ENCODE measurements at places on chromosomes 7 and 10.

DNA sequence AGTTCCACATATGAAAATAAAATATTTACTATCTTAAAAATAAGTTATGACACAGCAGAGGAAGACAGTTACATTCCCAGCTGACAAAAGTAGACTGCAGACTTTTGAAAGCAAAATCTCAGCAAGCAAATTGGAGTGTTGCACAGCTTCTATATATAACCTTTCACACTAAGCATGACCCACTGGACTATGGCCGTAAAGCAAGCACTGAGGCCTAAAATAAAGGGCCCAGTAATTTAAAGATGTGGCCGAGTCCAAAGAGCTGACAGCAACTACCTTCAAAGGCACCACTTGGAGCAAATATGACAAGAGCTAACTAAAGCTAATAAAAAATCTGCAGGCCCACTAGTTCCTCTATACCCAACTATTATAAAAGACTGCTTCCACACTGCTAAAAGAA is 6.5 kb downstream of the GDI2 start:
- no peak for DNase-seq

- DNase-seq: no peak
Observed at GRCh38 chr10:90920986-90921666, at the start of gene ANKRD1. ANKRD1 (minus strand) TSS chr10:90921087; CDS start chr10:90921027, 60 bp downstream.

- DNase-seq: no peak
Observed at GRCh38 chr10:62861507-62861906, 45.3 kb upstream of the EGR2 start.

- DNase-seq: no peak
Observed at GRCh38 chr7:28041508-28042314, 138.9 kb downstream of the JAZF1 start.

DNA sequence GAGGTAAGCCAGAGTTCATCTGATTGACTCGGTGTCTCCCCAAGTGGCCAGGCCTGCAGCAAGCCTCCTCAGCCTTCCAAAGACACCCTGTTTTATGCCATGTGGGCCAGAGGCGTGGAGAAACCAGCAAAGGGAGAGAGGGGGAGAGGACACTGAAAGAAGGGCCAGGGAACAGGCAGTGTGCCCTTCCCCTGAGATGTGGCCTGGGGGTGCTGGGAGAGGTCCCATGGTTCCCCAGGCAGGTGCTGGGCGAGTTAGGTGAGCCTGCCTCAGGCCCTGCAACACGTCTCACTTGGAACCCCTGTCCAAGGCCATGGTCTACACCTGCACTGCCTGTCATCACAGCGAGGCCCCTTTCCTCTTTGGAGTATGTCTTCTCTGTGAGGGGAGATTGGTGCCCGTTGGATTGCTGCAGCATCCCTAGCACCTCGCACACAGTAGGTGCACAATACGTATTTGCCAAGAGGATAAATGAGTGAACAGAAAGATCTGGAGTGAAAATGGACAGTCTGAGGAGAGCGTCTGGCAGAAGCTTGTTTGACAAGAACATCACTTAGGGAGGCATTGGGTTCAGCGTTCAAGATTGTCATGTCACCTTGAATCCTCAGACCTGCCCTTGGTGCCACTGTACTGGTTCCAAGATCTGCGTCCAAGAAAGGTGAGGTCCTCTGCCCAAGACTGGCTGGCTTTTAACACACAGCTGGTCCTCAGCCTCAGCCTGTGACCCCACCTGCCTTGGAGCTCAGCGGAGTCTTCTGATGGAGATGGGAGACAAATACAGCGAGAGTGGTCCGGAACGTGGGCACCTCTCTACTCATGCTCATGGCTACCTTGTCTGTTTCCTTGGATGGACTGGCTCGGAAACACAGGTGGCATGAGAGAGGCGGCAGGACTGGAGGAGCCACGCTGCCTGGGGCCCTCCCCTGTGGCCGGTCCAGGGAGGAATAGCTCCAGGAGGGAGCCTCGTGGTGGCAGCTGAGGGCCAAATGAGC is 39.8 kb upstream of the NUB1 start:
- DNase-seq: no peak

- no peak for DNase-seq
Observed at GRCh38 chr10:63375859-63376258, 89.9 kb downstream of the JMJD1C start.

- DNase-seq: no peak
Observed at GRCh38 chr7:95662987-95663386, 66.7 kb upstream of the PDK4 start.

DNA sequence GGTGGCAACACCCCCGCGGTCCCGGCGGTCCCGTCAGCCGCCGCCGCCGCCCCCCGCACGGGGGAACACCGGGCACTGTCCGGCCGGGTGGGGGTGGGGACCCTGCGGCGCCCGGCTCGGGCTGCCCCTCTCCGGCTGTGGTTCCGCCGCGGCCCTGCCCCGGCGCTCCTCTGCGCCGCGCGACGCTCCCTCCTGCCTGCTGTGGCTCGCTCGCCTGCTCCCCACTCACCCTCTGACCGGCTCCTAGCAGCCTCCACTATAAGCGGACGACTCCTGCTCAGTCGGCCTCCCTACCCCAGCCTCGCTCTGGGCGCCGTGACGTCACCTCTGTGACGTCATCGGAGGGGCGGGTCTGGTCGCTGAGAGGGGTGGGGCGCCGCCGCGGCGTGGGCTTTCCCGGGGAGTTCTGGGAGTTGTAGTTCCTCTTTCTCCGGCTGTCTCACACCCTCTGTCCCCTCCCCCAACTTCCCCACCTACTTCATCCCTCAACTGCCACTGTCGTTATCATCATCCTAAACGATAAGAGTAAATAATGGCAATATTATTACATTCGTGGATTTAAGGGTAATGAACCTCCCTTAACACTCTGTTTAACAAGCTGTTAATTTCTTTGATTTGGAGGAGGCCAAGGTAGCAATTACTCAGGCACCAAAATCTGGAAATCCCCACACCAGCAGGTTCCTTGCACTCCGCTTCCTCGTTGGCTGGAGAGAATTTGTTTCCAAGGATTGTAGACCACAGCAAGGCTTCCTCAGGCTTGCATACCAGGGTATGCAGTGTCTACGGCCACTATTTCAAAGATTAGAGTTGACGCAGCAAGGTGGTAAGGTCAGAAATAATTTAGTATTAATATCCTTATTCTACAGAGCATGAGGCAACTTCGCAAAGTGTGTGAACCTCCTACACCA is at the start of gene UBE2H:
TSS of gene UBE2H (minus strand) at position 308 of the 908 bp plus-strand sequence. CDS start 405 bp downstream, outside the sequence.
- peak; percentile 73 for DNase-seq

DNA sequence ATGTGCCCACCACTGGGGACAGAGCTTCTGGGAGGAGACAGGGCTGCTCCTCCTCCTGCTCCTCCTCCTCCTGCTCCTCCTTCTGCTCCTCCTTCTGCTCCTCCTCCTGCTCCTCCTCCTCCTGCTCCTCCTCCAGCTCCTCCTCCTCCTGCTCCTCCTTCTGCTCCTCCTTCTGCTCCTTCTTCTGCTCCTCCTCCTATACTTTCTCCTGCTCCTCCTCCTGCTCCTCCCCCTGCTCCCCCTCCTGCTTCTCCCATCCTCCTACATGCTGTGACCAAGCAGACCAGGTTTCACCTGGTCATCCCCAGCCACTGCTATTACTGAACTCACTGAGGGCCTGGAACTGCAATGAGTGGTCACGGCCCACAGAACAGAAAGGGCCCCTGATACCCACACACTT is 154.0 kb upstream of the PPP2R2D start:
- no peak for DNase-seq

GRCh38 chr10:63481815-63482421 is 16.1 kb upstream of the JMJD1C start:
- DNase-seq: no peak

DNA sequence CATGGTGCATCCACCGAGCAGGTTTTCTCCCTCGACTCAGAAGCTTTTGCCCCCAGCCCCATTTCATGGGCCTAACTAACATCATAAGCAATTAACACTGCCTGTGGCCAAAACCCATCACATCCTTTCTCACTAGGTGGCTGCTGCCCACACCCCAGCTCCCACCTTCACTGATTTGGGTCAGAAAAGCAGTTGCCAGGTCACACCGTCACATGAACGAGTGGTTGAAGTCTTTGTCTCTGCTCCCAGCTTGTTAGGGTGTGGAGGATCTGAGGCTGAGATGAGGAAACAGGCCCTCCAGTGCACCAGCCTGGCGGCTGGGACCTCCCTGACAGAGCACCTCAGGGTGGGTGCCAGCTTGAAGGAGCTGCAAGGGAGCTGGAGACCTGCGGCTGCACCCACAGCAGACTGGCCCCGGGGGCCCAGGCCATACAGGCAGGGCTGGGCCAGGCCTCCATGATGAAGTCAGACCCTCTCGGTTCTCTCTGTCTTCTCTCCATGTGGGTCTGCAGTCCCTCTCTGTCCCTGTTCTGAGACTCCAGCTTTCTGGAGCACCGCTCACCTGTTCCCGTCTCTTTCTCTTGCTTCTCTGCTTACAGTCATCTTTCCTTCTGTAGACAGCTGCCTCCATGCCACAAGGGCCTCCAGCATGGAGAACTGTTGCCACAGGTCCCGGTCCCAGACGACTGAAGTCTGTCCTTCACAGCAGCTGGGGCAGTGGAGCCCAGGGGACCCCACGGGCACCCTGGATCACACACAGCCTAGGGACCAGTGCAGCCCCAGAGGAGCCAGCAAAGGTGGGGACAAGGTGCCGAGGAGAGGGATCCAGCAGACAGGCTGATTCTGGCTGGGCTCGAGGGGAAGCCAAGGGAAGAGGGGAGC is 13.8 kb upstream of the INPP5A start:
- DNase-seq: no peak

DNA sequence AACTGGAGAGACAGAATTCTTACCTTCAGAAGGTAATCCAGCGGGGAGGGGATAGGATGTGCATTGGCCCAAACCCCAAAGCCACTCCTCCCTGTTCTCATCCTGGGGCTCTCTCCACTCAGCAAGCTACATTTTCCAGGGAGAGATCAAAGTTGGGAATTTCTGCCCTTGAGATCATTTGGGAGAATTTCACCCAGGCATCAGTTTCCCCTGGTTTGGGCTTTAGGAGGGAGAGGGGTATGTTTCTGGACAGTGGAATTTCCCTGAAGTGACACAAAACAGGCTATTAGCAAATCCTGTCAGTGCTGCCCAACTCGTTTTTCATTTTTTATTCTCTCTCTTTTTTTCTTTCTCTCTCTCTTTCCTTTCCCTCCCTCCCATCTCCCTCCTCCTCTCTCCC is 35.7 kb downstream of the CYP17A1 start:
- no peak for DNase-seq

DNA sequence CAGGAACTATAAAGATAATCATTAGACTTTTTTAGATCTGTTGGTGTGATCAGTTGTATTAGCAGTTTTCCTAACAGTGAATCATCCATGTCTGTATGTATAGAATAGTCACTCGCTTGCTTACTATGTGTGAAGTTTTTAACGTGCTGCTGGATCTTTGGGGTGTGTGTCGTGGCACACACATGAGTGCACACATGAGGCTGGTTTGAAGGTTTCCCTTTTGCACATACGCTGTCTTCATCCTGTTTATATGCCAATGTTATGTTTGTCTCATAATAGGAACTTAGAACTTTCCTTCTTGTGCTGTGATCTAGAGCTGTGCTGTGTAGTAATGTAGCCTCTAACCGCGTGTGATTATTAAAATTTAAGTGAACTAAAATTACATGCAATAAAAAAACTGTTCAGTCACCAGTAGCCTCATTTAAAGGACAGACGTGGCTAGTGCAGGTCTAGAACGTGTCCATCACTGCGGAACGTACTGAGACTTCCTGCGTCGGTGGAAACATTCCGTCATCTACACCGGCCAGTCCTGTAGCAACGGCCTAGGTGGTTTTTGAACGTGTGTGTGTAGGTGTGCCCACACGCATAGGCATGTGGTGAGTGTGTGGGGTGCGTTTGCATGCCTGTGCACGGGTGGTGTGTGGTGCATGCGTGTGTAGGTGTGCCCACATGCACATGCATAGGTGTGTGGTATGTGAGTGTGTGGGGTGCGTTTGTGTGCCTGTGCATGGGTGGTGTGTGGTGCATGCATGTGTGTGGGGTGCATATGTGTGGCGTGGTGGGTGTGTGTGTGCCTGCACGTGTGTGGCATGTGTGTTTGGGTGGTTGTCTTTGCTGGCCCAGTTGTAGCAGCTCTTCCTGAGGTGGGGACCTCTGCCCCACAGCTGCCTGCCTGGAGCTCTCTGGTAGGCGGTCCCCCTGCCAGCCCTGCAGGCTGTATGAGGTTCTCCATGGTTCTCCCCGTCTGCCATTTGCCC is 56.6 kb downstream of the INPP5A start:
- DNase-seq: no peak

DNA sequence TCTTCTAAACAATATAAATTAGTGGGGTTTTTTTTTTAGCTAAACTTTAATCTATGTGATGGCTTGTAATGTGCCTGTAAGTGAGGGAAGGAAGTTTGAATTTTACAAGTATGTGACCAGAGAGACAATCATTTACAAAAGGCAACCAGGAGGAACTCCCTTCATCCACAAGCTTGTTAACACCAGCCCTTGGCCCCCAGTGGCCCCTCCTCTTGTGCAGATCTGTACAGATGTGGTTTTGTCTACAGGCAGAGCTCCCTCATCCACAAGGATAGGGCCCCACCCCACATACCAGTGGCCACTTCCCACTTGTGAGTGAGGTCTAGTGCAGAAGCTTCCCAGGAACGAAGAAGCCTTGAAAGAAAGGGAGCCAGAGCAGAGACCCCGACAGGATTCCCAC is 234.1 kb upstream of the KMT2E start:
- no peak for DNase-seq

DNA sequence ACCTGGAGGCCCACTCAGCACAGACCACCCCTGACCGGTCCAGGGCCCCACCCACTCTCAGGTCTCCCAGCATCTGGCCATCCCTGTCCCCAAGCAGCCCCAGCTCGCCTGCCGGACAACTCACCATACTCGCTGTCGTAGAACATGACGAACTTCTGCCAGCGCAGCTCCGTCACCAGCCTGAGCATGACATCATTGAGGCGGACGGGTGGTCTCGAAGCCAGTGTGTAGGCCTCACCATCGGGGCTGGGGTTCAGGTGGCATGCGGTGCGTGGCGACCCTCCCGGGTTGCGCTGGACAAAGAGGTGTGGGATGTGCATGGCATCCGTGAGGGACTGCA is 160.4 kb downstream of the GRID1 start:
- no peak for DNase-seq

GRCh38 chr10:14259696-14260566 is 70.8 kb downstream of the FRMD4A start:
- DNase-seq: no peak

GRCh38 chr7:51620706-51621105 is 304.1 kb upstream of the COBL start:
- DNase-seq: no peak

DNA sequence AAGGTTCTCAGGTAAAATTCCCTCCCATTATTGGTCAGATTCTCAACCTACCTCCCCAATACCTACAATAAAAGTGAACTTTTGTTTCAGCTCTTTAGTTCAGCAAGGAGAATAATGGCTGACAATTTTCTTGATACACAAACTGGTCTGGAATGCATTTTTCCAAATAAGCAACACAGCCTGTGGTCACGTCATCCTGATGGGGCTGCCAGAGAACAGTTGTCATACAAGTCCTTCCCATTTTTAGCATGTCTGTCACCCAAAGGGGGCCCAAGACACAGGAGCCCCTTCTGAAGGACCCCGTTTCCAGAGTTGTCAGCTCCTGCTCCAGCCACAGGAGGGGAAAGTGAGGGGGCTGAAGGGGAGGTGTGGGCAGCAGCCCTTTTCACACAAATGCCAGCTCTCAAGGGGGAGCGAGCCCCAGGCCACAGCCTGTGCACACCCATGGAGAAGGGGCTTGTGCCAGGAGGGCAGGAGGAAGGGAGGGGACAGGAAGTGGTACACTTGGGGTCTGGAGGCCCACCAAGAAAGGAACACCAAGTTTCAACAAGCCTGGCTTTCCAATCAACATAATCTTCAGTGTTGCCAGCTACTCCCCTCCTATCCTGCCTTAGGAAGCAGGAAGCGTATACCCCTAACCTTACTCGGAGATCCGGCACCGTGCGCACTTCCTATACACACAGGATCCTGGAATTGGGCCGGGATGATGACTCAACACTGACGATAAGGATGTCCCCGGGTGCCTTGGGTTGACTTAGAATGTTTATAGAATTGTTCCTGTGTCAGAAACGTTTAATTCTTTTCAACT is 43.4 kb upstream of the PDLIM1 start:
- DNase-seq: no peak

Data from cortex of kidney (tissue), 1 donor.